ENCODE measurements at places on chromosomes 1 and 21.

DNA sequence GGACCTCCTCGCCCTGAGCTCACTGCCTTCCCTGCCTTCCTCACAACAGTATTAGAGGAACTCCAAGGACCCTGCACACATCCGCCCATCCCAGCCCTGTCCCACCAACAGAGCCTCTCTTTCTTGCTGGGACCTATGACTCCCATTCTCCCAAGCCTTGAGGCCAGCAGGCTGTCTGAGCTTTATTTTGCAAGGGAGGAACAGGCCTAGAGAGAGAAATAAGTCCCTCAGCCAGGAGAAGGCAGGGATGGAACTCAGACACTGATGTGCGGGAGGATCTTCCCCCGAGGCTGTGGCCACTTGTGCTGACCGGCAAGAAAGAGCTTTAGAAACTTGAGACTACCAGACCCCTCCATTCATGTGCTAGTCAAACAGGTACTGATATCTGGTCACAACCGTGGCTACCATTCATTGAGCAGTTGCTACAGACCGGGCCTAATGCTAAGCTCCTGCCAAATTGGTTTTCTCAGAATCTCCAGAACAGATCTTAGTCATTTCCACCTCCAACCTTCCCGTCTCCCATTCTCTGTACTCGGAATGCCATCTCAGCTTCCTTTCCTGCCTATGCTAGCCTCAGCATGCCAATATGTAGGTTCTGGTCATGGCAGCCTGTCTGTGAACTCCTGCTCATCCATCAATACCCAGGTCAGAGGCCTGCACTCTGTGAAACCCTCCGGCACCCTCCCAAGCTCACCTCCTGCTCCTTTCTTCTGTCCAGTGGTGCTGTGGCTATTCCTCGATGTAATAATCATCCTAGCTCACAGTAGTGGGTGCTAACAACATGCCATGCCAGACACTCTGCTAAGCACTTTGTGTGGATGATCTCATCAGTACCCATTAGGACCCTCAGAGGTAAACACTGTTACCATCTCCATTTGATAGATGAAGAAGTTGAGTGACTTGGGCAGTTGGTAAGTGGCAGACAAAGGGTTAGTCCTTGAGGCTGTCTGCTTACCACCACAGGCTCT, 3.8 kb downstream of the TMEM54 start:
- no peak for DNase-seq

DNA sequence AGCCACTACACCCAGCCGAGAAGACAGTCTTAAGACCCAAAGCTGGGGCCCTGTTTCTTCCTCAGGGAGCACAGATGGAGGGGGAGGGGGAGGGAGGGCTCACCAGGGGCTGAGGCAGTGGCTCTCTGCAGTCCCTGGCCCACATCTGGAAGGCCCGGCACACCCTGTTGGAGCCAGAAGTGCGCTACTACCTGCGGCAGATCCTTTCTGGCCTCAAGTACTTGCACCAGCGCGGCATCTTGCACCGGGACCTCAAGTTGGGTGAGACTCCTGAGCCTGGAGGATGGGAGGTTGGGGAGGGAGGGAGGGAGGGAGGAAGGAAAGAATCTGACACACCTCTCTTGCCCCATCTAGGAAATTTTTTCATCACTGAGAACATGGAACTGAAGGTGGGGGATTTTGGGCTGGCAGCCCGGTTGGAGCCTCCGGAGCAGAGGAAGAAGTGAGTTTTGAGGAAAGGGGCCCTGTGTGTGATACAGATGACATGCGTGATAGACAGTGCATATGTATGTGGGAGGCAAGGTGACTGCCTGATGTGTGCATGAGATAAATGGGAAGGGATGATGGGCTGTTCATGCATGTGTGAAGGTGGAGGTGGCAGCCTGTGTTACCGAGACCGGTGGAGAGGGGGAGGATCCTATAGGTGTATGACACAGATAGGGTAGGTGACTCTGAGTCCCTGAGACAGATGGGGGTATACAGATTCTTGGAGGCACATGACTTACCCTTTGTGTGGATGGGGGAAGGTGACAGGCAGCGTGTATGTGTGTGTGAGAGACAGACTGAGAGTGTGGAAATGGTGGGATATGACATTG, 1.5 kb downstream of the PLK3 start:
- DNase-seq = no peak

DNA sequence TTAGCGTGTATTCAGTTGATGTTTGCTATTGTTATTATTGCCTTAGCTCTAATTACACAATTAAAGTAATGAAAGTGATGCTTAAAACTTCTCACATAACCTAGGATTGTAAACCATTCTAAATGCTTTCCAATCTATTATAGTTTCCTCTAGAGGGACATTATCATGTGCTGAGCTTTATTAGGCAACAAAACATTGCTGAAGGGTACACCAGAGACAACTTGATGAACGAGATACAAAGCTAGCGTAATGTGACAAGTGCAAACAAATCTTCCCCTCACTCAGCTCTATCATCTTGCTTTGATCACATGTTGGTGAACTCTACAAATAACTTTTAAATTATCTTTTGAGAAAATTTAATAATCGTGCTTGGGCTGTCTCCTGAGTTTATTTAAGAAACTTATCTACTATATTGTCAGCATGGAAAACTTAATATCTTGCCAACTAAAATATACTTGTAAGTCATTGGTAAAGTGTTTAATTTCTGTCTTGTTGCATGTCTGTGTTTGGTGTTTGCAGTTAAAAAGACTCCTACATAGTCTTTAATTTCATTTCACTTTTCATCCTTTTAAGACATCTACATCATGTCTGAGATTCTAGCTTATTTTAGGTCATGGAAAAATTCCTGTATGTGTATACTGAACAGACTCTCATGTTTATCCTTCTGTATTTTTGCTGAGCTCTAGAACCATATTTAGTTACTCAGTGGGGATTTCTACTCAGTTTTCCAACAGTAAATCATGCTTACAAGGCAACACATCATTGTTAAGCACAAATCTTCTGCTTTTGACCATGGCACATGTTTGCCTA, 104.2 kb upstream of the ADAMTS5 start:
- no peak for DNase-seq

DNA sequence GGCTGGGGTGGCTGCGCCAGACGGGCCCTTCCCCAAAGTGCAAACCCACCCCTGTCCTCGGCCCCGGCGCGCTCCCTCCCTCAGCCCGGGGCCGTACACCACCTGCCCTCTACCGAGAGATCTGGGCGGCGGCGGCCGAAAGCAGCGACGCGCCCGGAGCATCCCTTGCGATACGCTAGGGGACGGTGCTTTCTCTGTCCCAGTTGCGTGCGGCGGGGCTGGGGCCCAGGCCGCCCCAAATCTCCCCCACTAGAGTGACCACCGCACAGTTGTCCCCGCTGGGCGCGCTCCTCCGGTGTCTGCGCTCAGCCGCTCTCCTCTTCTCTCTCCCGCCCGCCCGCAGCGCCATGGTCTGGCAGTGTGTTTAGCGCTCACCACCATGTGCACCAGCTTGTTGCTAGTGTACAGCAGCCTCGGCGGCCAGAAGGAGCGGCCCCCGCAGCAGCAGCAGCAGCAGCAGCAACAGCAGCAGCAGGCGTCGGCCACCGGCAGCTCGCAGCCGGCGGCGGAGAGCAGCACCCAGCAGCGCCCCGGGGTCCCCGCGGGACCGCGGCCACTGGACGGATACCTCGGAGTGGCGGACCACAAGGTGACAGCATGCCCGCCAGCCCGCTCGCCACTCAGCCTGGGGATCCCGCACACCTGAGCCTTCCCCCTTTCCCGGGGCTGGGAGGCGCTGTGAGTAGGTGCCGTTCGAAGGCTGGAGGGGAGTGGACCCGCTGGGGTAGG, 1.0 kb downstream of the ST6GALNAC5 start:
- no peak for DNase-seq

- DNase-seq = no peak
Measured at GRCh38 chr1:21663951-21664805, 5.0 kb downstream of the RAP1GAP start.

GRCh38 chr1:87867626-87868025, 538.9 kb downstream of the LMO4 start:
- DNase-seq = no peak

All from stimulated activated CD4-positive, alpha-beta T cell treated with anti-CD3 and anti-CD28 coated beads, TNF-alpha, amount 100 ng/mL, for 1 hour (primary cell).